EL (cell line): ENCODE measurements at places on chromosomes 1 and 21.

- no peak for DNase-seq
Observed at GRCh38 chr1:209156991-209157390, 426.5 kb upstream of the CAMK1G start.

DNA sequence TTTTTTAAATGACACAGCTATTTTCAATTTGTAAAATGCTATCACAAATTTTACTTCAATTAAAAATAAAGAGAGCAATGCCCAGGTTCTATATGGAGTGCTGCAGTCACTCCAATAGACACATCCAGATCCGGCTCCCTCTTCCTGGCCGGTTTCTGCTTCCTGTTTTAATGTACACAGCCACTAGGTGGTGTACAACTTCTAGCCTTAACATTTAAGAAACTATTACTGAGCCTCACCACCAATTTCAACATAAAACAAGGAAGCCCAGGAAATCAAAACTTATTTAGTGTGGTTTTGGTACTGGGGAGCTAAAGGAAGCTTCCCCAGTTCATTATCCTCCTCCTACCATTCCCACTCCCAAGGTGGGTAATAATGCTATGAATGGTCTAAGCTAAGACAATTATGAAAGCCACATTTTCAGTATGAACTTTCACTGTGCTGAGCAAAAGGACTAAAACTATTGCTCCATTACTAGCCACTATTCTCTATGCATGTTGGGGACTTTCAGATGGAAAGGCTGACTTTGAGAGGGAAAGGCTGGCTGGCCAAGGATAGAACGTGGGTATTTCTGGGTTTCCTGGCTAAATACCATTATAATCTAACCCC lies 25.5 kb upstream of the MTMR11 start:
- peak; percentile 76 for DNase-seq

DNA sequence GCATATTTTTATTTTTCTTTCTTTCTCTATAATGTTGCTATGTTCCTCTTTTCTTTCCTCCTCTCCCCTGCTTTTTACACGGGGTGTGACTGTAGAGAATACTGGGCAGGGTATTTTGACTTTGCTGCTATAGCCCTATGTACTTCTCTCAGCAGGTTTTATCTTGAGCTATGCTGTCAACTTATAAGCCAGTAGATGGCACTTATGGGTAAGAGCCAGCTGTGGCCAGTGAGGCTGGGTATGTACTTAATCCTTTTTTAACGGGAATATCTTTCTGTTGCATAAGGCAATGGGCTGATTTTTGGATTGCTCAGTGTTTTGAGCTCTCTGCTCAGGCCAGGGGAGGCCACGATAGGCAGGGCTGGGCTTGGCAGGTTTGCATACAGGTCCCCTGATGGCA lies 99.0 kb downstream of the KCNK2 start:
- DNase-seq = no peak

DNA sequence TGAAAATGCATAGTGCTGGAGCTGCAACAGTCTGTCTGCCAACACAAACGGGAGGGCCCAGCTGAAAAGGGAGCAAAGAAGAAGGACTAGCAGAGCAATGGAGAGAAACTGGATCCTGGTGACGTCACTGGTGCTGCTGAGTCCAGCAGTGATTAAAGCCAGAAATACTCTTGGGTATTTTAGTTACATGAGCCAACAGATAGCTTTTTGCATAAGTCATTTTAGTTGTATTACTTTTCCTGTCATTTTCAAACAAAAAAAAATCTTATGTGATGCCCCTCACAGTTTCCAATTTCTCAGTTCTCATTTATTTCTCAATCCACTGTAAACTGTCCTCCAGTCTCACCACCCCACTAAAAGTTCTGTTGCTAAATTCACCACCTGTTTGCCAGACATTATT lies 38.7 kb upstream of the NEK7 start:
- DNase-seq = peak; percentile 92

DNA sequence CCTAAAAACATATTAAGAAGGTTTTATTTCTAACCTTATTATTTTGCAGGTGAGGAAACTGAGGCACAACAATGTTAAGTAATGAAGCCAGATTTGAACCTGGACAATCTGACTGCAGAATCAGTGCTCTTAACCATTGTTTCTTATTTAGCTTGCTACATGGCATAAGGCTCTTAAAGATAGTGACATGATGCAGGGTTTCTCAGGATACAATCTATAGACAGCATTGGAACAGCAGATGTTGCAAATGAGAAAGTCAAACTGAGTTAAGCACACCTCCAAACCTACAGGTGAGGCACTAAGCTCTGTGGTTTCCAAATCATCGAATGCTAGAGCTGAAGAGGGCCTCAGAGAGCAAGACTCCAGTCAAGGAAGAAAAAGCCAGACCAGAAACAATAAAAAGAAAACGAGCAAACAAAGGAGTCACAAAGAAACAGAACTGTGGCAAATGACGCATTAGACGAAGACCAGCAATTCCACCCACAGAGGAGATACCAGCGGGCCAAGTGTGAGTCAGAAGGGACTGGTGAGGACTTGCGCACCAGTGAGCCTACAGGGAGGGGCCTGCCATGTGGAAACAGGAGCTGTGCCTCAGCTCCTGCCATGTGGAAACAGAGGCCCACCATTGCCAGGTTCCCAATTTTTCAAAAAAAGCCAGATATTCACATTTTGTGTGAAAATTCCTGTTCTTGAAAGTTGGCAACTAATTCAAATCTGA lies 14.4 kb downstream of the CD58 start:
- DNase-seq = peak; percentile 88

- DNase-seq = no peak
Observed at GRCh38 chr1:6357243-6357936, 36.2 kb downstream of the ACOT7 start.

DNA sequence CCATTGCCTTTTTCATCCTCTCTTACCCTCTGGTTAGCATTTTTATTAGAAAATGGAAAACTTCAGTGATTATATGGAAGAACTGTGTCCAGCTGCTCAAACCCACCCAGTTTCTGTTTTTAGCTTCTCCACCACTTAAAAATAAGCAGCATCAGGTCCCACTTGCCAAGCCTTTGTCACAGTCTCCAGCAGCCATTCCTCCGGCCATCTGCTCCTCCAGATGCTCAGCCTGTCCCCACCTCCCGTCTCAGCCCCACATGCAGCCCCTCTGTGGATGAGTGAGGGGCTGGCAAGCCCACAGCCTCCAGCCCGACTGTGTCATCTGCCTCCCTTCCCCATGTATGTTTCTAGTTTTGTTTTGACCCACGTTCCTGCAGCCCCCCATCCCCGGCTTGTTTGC lies 289.7 kb downstream of the HHAT start:
- DNase-seq = no peak

DNA sequence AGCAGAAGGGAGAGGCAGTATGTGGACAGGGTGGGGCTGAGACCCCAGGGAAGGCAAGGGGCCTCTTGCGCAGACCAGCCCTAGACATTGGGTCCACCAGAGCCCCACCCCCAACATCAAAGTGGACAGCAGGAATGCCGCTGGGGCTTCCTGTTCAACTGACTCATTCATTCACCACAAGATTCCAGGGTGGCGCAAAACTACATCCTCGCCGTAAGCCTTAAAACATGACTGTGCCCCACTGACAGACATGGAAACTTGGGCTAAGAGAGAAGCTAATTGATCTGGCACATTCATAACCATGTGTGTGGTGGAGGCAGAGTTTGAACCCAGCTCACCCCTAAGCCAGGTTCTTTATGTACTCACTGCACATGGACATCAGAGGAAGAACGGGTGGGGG lies 14.0 kb downstream of the COL16A1 start:
- DNase-seq = peak; percentile 97

DNA sequence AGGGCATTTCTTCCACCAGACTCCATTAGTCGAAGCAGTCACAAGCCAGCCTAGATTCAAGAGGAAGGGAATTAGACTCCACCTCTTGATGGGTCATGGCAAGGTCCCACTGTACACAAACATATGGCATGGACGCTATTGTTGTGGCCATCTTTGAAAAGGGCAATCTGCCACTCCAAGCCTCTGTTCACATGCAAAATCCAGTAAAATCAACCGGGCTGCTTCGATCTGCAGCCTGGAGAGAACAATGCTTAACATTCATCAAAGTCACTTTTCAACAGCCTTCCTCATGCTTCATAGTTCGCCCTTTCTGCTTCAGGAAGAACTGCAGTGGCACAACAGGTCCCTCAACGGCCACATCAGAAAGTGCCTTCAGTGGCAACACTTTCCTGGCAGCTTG lies 28.0 kb upstream of the GJB5 start:
- DNase-seq = no peak

DNA sequence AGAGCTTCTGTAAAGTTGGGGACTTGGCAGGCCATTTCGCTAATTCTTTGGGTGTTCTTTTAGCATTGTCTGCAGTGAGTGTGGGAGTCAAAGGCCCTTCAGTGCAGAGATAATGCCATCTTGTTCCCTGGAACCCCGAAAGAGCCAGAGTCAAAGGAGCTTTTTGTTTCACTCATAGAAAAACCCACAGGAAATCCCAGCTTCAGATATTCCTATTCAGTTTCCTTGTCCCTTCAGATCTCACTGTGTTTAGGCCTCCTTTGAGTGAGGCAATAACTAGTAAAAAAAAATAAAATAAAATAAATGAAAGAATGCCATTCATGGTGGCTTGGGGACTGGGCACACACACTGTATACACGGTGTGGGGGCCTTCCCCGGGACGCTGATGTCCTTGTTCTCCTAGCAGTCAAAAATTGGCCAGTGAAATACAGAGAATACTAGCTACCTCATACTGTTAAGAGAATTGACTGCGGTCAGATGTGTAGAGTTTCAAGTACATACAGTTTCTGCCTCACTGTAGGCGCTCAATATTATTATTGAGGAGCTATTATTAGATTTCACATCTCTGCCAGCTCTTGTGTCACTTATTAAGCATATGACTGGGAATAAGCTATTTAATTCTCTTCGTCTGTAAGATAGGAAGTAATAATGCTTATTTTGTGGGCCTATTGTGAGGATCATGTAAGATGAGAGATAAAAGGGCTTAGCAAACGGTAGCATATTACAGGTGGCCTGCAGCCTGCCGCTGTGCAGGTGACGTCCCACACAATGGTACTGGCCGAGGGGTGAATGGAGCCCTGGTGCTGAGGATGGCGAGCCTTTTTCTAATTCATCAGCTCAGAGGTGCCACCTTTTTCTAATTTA lies 16.7 kb downstream of the DISC1 start:
- no peak for DNase-seq

GRCh38 chr1:233362743-233363142 lies 35.2 kb downstream of the MAP3K21 start:
- DNase-seq = no peak

DNA sequence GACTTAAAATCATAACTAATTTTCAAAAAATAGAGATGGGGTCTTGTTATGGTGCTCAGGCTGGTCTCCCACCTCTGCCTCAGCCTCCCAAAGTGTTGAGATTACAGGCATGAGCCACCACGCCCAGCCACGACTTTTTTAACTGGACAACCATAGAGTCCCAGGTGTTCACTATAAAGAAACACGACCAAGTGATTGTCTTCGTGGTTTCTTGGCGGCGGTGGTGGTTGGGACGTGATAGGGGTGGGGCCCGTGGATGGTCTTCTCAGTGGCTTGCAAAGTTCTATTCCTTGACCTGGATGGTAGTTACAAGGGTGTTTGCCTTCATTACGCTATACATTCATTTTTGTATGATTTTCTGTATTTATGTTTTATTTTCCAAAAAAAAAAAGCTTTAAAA lies 34.6 kb upstream of the COX20 start:
- no peak for DNase-seq

DNA sequence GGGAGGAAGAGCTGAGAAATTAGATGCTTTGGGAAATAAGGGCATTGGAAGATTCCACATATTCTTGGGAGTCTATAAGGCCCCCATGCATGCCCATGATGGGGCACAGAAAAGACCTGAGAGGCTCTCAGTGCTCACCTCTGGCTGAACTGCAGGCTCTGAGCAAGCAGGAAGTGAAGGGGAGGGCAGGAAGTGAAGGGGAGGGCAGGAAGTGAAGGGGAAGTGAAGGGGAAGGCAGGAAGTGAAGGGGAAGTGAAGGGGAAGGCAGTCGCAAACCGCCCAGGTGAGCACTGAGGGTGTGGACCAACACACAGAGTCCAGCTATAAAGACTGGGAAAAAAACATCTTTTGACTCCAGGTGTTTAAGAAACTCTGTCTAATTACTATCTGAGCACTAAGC lies 3.5 kb downstream of the KRTAP10-9 start:
- no peak for DNase-seq

DNA sequence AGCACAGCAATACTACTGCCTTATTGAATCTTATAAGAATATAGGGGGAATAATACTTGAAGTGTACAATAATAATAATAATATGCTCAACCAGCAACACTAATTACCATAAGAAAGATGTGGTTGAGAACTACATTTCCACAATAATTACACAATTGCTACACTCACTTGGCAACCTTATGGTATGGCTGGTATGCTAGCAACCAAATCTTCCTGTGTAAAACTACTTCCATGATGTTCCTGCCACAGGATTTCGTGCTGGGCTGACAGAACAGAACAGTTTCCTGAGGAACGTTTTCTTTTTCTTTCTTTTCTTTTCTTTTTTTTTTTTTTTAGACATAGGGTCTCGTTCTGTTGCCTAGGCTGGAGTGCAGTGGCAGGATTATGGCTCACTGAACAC lies 50.6 kb downstream of the KIF26B start:
- DNase-seq = no peak

DNA sequence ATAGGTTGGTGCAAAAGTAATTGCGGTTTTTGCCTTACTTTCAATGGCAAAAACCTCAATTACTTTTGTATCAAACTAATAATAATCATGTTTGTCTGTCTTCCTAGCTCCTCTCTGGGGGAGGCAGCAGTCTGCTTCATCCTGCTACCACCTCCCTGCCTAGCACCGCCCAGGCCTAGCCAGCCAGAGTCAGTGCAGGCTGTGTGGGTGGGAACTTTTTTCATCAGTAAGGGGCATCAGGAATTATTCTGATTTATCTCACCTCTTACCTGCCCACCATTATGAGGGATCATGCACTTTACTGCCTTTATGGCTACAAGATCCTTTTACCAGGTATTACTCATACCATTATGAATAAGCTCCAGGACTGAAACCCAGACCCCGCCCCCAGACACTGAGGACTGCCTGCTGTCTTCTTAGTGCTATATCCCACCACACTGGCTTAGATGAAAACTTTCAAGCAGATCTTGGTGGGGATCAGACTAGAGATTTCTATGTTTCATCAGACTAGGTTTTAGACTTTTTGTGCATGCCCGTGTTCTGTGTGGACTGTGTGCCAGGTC lies 116.4 kb downstream of the PBX1 start:
- DNase-seq = peak; percentile 18

GRCh38 chr21:45448810-45449657 lies 44.1 kb downstream of the COL18A1 start:
- no peak for DNase-seq

DNA sequence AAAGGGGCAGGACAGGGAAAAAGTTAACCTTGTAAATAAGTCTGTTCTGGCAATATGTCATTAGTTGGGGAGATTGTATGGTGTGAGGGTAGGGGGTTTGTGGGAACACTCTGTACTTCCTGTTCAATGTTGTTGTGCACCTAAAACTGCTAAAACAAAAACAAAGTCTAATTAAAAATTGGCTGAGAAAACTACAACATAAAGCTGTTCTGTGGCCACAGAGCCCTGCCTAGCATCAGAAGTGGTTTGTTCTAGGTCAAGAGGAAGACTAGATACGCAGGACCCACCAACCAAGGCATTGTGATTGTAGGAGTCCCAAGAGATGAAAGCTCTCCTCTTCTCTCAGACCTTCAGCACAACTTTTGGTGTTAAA lies 81.0 kb upstream of the LRRC8D start:
- no peak for DNase-seq
